ENCODE measurements at places on chromosomes 6 and 20.

DNA sequence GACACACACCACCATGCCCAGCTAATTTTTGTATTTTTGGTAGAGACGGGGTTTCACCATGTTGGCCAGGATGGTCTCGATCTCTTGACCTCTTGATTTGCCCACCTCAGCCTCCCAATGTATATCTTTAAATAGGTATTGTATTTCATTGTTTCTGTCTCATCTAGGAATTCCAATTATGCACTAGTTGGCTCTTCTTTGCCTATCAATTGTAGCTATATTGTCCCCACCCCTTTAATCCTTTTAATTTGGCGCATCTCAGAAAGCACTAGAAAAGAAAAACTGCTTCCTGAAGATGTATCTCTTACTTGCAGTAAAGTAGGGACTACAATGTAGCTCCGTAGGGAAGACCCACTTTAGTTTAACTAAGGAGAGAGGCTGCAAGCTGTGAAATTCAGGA, 10.5 kb upstream of the MAVS start:
- DNase-seq = no peak

- no peak for DNase-seq
Observed at GRCh38 chr6:804771-805170, 111.8 kb upstream of the EXOC2 start.

DNA sequence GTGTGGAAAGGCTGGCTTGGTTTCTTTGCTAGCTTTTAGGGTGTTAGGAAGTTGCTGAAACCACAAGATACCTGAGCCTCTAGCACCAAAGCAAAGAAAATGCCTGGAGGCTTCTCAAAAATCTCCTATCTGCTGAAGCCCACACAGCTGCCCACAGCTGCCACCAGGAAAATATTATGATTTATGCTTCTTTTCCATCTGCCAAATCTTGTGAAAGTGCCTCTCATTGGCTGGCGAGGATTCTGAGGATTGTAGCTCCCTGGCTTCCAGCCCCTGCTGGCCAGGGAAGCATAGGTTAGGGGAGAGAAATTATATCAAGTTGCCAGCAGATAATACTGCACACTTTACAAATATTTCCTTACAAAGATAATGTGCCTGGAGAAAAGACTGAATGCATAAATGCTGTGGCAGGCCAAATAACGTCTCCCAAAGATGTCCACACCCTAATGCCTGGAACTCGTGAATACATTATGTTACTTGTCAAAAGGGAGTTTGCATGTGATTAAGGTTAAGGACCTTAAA, 98.4 kb downstream of the MRPL14 start:
- DNase-seq = peak; percentile 93

GRCh38 chr6:67898875-67899274, 736.2 kb upstream of the ADGRB3 start:
- no peak for DNase-seq

GRCh38 chr6:19929312-19929711, 92.1 kb downstream of the ID4 start:
- DNase-seq = no peak

DNA sequence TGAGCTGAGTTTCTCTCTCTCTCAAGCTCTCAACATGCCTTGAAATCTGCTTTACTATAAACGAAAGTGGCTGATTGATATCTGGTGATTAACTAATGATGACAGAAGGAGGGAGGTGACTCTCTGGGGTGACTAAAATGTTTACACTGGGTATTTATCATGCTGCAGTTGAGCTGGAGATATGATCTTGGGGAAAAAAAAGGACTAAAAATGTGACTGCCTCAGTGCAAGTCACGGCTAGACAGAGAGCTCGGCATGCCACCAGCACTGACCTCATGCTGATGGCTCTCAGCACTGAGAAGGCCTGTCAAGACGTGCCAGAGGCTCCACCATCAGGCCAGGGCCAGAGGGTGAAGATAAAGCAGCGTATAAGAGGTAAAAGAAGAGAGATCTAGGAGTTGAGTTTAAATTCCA, 103.1 kb upstream of the SPACA1 start:
- peak; percentile 89 for DNase-seq

DNA sequence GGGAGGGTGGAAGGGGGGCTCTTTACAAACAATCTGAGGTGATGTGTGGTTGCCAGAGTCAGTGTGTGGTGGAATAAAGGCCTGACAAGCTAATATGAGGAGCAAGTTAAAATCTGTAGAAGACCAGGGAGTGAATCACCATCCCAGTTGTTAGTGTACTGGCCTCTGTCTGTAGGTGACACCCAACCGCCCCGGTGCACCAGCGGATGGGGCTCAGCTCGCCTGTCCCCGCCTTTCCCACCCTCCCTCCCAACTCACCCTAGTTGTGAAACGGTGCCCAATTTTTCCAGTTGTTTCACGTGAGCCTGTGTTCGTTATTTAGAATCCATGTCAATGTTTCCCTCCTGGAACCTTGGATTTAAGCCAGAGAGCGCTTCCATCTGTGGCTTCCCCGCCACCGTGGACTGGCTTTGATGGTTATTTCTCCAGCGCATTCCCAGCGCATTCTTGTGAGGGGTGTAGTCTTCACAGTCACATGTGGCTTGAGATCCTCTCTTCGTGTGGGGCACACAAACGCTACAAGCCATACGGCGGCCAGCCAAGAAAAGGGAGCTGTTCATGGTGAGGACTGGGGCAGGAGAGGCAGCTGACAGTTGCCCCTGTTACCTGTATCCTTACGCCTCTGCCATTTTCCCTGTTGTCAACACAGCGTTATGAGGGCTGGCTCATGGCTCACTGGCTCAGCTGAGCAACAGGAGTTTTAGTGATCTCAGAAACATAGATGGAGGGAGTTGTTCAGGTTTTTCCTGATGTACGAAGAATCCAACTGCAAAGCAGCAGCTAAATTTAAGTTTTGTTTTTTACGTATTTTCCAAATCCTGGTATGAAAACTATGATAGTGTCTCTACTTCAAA, 137.6 kb downstream of the ZDHHC14 start:
- DNase-seq = peak; percentile 67

DNA sequence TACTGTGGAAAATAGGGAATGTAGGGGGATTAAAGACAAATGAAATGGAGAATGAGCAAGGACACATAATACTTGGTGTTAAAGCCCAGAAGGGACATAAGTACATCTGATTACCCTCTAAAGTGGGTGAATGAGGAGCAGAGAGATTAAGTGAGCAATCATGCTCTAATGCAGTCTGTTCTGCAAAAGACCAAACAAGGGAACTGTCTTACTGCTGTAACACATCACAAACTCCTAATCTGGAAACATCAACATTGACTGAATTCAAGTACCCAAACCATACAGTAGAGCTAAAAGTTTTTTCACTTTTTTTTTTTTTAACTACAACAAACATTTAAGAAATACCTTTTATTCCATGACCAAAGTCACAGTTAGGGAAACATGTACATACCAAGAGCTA, 19.3 kb upstream of the SLC17A4 start:
- DNase-seq = no peak

DNA sequence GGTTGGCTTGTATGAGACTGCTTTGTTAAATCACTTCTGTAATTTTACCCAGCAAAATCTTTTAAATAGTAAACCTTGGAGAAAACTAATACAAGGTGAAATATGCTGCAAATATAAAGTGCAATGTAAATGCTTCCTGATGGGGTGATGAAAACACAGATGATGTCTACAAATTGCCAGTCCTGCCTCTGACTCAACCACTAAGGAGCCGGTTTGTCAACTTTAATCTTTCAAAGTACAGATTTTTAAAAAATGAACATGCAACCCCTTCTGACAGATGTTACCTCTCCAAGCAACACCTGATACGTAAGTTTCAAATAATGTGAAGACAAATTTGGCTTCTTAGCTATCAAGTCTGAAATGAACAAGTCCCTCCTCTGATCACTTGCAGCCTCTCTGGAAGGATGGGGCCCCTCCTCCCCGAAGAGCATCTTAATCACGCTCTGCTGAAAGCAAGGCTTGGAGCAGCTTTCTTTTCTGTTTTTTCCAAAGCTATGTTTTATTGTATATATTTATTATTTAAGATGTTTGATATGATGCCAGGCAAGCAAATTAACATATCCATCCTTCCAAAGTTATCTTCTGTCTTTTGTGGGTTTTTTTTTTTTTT, 196.0 kb downstream of the MYLK4 start:
- DNase-seq = no peak

DNA sequence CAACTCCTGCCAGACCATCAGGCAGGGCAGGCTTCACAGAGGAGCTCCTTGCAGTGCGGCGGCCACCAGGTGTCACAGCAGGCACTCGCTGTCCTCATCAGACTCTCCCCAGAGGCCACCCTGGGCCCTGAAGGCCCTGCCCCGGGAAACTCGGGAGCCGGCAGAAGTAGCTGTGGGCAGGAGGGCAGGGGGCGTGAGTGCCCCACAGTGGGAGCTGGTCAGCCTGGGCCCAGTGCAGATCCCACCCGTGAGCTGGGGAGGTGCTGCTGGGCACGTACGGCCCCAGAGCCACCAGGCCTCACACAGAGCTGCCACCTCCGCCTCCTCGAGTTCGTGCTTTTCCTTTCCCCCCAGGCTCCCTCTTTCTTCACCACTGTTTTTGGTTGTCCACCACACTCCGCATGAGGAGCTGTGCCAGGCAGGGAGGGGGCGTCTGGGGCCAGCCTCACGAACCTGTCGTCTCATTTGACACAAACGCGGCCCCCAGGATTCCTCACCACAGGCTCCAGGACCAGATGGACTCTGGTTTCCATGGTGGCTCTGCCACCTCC, 33.8 kb downstream of the FRMD1 start:
- no peak for DNase-seq

GRCh38 chr6:53529324-53530036, 15.4 kb downstream of the GCLC start:
- DNase-seq = no peak

GRCh38 chr6:75166773-75167172, 39.1 kb downstream of the COL12A1 start:
- DNase-seq = peak; percentile 18

DNA sequence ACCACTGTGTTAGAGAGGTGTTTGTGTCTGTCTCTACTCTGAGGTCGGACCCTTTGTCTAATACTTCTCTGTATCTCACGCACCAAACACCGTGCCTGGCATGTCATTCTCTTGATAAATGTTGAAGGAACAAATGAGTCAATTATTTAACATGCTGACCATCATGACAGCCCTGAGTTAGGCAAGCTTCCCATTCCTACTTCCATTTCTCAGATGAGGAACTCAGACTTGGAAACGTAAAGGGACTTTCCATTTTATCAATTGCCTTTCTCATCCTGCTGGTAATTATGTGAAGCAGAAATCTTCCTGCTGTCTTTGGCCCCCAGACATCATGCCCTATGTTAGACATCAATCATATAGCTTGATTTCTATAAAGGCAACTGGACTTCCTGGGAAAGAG, 227.0 kb upstream of the ECI2 start:
- no peak for DNase-seq

DNA sequence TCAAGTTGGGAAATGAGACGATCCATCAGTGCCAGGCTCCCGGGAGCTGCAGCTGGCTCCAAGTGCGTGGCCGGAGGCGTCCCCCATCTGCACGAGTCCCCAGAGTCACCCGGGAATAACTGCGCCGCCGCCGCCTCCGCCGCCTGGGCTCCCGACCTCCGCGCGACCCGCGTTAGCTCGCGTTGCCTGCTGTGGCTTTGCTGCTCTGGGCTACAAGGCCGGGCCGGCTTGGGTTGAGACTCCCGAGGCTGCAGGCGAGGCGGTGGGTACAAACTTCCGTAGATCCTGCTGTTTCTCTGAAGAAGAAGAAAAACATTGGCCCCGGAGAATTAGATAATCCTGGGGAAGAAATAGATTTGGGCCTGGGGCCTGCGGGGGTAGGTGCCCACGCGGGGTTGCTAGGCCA, 7.4 kb upstream of the LAMP5 start:
- no peak for DNase-seq

- DNase-seq = peak; percentile 56
Observed at GRCh38 chr20:47859278-47859677, 74.0 kb upstream of the SULF2 start.

Data from tongue (tissue), 3 donors.